ENCODE measurements at places on chromosomes 1 and 21. TPM values are rescaled to one million over a fixed set of nuclear protein-coding genes. Genes with fewer than 3 reads are reported as not detected.

Gene SDC3
- total RNA-seq = 76.5 TPM

DNA sequence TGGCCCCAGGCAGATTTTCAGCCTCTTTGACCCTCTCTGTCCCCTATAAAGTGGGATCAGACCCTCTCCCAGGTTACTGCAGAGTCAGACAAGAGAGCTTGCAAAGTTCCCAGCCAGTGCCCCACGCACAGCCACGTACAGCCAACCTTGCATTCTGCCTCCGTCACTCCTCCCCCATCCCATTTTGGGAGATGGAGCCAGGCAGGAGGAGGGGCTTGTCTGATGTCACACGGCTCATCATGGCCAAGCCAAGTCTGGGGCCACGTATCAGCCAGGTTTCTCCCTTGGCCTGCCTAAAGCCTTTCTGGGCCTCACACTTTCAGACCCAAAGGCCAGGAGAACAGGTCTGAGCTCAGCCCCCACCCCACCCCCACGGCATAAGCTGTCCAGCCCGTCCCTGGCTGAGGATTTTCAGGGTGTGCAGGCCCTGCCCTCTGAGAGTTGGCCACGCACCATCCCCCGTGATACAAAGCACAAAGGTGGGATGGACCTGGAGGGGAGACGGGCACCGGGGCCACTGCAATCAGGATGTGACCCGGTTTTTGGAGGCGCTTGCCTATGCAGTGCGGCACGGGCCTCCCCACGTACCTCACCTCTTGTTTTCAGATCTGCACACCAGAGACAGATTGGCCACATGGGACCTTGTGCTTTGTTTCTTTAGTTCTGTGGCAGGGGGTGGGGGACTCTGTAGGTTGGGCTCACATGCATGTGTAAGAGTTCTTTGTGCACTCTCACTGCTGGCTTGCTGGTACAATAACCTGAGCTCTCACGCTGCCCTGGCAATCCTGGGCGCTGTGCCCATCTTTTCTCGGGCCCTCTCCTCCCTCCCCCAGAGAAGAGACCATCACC is 47.6 kb downstream of the TRIM11 start:
- DNase-seq = no peak
- H3K27me3 ChIP-seq = no peaks in the 10 kb centered on the region
- no peak overlapping the region for H3K27ac ChIP-seq

- H3K27me3 ChIP-seq = no peaks in the 10 kb centered on the region
- no peak overlapping the region for H3K4me3 ChIP-seq
- H3K4me1 ChIP-seq = no peaks in the 10 kb centered on the region
- peak; percentile 15 for DNase-seq
- no peaks in the 10 kb centered on the region for H3K36me3 ChIP-seq
Observed at GRCh38 chr1:237875291-237875690, 15.4 kb downstream of the ZP4 start.

DNA sequence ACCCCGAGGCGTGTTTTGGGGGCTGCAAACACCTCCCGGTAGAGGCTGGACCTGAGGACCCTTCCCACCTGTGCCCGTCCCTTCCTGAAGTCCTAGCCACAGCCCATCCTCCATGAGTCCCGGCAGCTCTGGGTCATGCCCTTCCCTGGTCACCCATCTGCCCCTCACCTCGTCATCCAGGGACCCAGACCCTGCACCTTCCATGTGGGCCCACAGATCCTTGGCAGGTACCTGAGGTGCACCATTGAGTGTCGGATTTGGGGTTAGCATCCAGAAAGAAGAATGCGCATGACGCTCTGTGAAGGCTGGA is 6.8 kb downstream of the RNF187 start:
- H3K4me1 ChIP-seq = no peaks in the 10 kb centered on the region
- DNase-seq = peak; percentile 28
- no peak overlapping the region for H3K4me3 ChIP-seq
- no peak overlapping the region for H3K27ac ChIP-seq

DNA sequence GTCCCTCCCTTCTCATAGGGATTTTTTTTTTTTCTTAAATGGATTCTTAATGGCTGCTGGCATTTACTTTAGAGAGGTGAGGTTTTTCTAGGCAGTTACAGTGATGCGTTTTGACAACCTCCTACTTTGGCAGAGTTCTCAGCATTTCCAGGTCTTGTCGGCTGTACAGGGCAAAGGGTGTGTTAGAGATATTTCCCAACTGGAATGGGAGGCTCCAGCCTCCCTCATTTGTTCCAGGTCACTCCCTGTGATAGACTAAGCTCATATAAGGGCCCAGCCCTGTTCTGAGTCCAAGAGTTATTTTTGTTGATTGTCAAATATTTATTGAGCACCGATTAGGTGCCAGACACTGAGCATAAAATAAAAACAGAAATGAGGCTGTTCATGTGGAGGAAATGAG is 7.6 kb upstream of the XKR8 start:
- H3K4me3 ChIP-seq = no peak overlapping the region
- no peaks in the 10 kb centered on the region for H3K4me1 ChIP-seq
- H3K27ac ChIP-seq = no peak overlapping the region
- no peak for DNase-seq
- no peaks in the 10 kb centered on the region for H3K27me3 ChIP-seq
- no peaks in the 10 kb centered on the region for H3K36me3 ChIP-seq

GRCh38 chr1:156911577-156912298 is 8.7 kb upstream of the LRRC71 start:
- H3K27me3 ChIP-seq = no peaks in the 10 kb centered on the region
- no peaks in the 10 kb centered on the region for H3K36me3 ChIP-seq
- no peak for DNase-seq
- no peaks in the 10 kb centered on the region for H3K4me1 ChIP-seq

Gene EPHB2
- total RNA-seq = 50.7 TPM

Gene BACH1
- 58.2 TPM for total RNA-seq

DNA sequence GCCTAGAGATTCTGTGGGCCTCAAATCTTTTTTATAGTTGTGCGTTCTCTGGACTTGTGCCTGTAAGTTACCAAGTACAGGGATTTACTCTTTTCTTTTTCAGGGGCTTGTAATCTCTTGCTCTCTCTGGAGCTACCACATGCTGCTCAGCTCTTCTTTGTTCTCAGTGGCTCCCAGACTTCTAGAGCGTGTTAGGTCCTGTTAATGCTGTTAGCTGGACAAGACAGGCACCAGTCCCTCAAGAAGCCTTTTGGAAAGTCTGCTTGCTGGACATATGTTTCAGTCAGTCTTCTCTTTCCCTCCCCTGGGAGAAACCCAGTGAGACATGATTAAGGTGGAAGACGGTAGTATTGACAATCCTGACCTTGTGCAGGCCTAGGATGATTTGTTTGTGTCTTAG is 29.4 kb downstream of the KCNK2 start:
- no peaks in the 10 kb centered on the region for H3K36me3 ChIP-seq
- no peak overlapping the region for H3K4me3 ChIP-seq
- no peaks in the 10 kb centered on the region for H3K4me1 ChIP-seq
- H3K27me3 ChIP-seq = no peaks in the 10 kb centered on the region
- DNase-seq = no peak

Gene TDRD10
- total RNA-seq = not detected

- H3K4me1 ChIP-seq = no peaks in the 10 kb centered on the region
- DNase-seq = no peak
- no peak overlapping the region for H3K27ac ChIP-seq
- H3K36me3 ChIP-seq = no peaks in the 10 kb centered on the region
- H3K4me3 ChIP-seq = no peak overlapping the region
Observed at GRCh38 chr1:196418772-196419171, 189.5 kb downstream of the KCNT2 start.

GRCh38 chr1:79657951-79658658 is 651.6 kb upstream of the ADGRL4 start:
- peaks cover 5% of the 10 kb centered on the region for H3K4me1 ChIP-seq
- no peak overlapping the region for H3K27ac ChIP-seq
- no peaks in the 10 kb centered on the region for H3K36me3 ChIP-seq
- no peak for DNase-seq

- H3K4me1 ChIP-seq = peaks cover 6% of the 10 kb centered on the region
- no peak overlapping the region for H3K27ac ChIP-seq
- H3K4me3 ChIP-seq = no peak overlapping the region
Observed at GRCh38 chr1:41313661-41314131, 47.5 kb upstream of the FOXO6 start.

Gene OSBPL9
- total RNA-seq = 89.8 TPM

GRCh38 chr1:154404511-154404931 is 622 bp upstream of the IL6R start:
- peaks cover 15% of the 10 kb centered on the region for H3K4me1 ChIP-seq
- H3K27ac ChIP-seq = no peak overlapping the region
- DNase-seq = peak; percentile 52
- H3K36me3 ChIP-seq = no peaks in the 10 kb centered on the region
- peaks cover 48% of the 10 kb centered on the region for H3K27me3 ChIP-seq

DNA sequence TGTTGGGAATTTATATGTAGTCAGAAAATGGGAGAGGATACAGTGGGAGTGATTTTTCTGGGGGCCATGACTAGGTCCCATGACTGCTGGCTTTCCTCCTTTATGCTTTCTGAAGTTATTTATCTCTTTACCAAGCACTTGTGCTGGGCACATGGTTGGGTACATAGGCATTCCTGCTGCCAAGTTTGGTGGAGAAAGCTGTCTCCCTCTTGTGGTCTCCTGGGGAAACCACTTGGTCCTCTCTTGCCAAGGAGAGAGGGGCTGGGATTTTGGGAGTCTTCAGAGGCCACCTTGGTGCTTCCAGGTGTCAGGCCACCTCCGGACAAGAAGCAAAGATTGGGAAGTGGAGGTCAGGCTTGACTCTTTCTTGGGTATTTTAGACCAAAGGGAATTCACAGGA is 120.2 kb upstream of the KCNE2 start:
- H3K4me3 ChIP-seq = no peak overlapping the region
- DNase-seq = peak; percentile 73
- no peaks in the 10 kb centered on the region for H3K36me3 ChIP-seq
- no peaks in the 10 kb centered on the region for H3K4me1 ChIP-seq
- H3K27me3 ChIP-seq = no peaks in the 10 kb centered on the region

Gene LAMC2
- total RNA-seq = 2.8 TPM

Gene AGO1
- 66.8 TPM for total RNA-seq

DNA sequence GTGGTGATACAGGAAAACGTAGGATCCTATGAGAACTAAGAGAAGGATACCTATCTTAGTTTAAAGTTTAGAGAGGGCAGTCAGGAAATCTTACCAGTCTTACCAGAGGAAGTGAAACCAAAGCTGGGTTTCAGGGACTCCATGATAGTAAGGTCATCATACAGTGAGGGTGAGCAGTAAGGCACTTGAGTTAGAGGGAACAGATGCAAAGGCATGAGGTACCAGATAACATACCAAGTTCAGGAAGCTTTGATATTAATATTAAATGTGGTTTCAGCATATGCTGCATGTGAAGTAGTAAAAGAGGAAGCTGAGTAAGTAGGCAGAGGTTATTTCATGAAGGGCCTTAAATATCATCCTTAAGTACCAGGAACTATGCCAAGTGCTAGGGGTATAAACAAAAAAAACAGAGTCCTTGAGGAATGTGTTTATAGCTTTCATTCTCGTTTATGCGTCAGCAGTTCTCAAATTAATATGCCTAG is 16.9 kb downstream of the ATG4C start:
- H3K4me3 ChIP-seq = no peak overlapping the region
- H3K27me3 ChIP-seq = no peaks in the 10 kb centered on the region
- no peak overlapping the region for H3K27ac ChIP-seq
- H3K36me3 ChIP-seq = no peaks in the 10 kb centered on the region
- no peak for DNase-seq

Gene OR2L5
- total RNA-seq = not detected

Measured in endodermal cell (in vitro differentiated cells).